ENCODE measurements at places on chromosomes 3 and 15.

GRCh38 chr15:26628879-26629529, 143.9 kb downstream of the GABRB3 start:
- DNase-seq: no peak

- DNase-seq: no peak
Measured at GRCh38 chr3:121895736-121896135, 1.5 kb downstream of the SLC15A2 start.

DNA sequence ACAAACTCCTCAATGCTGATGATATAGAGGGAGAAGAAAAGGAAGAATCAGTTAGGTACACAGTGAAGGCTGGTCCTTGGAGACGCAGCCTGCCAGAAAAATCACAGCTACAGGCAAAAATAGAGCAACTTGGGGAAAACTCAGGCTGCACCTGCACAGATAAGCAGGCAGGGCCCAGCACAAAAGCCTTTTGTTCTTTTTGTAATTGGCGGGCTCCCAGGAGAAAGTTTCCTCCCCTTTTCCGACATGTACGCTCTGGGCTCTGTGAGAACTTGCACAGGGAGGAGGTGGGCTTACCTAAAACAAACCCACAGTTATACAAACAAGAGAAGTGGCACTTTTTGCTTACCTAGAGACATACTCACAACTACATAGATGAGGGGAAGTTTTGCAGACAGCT, 813.4 kb upstream of the EPHA6 start:
- no peak for DNase-seq

DNA sequence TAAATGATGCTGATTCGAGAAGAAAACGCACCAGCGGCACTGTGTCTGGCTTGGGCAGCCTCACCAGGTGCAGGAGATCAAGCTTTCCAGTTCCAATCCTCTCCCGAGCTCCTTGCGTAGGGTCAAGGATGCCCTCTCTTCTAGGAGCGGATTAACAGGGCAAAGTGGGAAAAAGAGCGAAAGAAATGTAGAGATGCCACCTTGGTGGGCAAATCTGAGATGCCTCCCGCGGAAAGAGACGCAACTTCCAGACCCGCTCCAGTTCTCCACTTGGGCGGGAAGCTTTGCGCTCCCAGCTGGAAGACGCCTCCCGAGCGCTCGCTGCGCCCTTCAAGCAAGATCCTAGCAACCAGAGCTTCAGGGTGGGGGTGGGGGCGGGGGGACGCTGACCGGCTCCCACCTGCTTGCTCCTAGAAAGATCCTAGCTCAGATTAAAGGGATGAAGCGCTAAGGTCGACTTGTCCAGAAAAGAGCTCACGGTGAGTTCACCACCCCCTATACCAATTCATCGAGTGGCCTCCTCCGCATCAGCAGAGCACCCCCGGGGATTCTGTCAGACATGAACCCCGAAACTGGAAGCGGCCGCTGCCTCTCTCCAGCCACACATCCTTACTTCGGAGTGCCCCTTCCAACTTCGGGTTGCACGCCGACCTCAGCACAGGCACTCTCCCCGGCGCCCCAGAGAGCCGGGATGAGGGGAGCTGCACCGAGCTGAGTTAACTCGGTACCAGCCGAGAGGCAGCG, 769 bp downstream of the TAFA4 start:
- no peak for DNase-seq

DNA sequence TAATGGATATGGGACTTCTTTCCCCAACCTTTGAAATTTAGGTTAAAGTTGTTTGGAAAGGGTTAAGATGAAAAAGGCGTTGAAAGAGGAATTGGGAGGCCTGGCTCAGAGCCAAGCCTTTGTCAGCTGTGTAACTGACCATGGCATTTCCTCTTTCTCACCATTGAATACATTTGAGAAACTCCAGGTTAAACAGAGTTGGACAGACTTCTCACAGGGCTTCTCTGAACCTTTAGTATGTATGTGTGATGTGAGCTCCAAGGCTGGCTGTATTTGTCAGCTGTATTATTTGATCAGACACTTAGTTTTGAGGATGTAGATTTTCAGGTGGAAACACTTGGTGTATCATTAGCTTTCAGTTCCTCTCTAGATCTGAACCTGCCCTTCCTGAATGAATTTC, 136.4 kb upstream of the GOLGA6L4 start:
- DNase-seq: no peak

- no peak for DNase-seq
Measured at GRCh38 chr3:190617185-190617584, 103.3 kb downstream of the IL1RAP start.

- no peak for DNase-seq
Measured at GRCh38 chr3:97949110-97949485, 23.1 kb downstream of the RIOX2 start.

DNA sequence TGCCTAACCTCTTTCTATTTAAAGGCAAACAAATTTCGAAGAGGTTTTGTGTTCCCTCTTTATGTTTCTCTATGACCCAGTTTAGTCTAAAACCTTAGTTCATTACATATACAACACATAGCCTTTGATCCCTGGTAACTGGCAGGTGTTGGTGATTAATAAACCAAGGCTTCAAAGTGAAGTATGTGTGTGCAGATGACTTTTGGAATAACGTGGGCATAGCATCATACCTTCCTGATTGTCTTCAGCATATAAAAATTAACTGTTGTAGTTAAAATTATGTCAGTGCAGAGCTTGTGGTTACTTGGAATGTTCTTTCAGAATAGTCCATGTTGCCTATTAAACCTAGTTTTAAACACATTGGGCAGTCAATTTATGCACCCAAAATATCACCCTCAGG, 608.3 kb downstream of the ROBO2 start:
- no peak for DNase-seq

DNA sequence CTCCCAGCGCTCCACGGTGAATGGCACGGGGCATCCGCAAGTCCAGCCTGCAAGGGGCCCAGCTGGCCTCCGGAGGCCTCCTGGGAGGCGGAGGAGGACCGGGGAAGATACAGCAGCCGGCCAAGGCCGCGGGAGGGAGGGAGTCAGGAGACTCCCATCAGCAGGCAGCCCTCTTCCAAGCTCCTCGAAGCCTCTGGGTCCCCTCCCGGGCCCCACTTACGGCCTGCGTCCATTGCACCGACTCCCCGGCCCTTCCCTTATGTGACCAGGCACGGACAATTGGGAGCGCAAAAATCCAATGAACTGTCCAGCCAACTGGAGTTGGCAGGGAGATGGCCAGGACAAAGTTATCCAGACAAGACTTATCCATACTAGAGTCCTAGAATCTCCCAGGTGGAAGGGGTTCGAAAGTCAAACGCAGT, 668 bp downstream of the MFGE8 start:
- no peak for DNase-seq

DNA sequence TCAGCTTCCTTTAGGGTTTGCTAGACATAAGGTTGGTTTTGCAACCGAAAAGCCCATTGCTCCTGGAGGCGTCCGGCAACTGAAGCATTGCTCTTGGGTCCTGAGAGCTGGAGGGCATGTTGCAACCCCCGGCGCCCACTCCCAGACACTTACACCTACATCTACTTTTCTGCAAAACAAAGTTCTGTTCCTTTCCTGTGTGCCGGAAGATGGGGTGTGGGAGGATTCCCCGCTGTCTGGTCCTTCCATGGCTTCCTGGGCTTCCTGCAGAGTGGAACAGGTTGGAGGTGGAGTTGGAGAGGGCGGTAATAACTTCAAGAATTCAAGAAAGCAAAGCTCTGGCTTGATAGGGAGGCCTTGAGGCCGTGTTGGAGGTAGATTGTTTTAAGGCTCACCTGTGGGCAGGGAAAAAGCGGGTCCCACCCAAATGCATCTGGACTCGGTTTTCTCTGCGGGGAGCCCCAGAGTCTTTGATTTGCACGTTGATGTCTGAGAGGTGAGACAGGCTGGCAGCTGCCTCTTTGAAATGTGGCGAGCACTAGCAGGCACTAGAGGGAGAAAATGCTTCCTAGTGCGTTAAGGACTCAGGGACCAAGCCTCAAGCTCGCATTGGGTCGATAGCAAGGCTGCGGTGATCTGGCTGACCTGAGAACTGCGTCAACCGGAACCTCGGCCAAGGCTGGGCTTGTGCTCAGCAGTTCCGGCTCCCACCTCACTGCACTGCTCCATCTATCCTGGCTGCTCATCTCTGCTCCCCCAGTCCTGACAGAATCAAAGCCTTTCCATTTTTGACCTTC, 39.5 kb downstream of the NR2F2 start:
- DNase-seq: no peak

- no peak for DNase-seq
Measured at GRCh38 chr3:178205740-178206139, 330.5 kb upstream of the KCNMB2 start.

DNA sequence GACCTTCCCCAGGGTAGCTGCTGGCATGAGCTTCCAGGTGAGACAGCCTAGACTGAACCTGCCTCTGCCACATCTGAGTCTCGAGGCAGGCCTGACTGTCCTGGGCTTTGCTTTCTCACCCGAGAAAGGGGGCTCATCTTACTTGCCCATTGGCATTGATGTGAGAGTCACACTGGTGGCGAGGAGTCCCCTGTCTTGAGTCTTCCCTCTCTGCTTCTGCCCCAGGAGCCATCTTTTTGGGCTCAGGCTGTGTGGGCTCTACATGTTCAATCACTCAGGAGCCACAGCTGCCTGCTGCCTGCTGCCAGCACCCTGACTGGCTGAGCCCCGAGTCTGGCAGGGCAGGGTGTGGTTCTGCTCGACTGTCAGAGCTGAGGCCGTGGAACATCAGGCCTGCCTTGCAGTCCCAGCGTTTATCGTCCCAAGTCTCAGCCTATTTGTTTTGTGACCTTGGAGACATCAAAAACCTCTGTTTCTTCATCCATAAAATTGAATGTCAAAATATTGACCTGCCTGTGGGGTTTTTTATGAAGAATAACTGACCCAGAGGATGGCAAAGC, 132.5 kb downstream of the DNAJB8 start:
- no peak for DNase-seq

DNA sequence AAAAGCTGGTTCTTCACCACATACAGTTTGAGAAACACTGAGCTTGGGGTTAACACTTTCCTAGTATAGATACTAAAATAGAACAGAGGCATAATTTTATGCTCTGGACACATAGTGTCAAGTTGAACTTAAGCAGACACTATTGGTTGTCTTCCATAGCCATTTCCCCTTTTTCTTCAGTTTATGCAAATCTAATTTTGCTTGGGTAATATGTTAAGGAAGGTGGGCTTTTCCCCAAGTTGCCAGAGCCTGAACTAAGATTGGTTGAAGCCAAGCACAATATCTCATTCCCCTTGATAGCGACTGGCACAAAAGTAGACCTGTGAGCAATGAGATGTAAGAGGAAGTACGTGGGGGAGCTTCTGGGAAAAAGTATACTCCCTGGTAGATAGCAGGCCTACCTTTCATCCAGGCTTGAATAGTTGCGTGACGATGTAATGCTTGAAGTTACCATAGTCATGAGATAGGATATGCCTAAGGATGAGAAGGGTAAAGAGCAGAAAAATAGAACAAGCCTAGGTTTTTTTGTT, 4.5 kb upstream of the POPDC2 start:
- no peak for DNase-seq

- DNase-seq: no peak
Measured at GRCh38 chr15:78302579-78303312, 3.3 kb upstream of the SKIC8 start.

- no peak for DNase-seq
Measured at GRCh38 chr3:89306540-89306939, 199.1 kb downstream of the EPHA3 start.

DNA sequence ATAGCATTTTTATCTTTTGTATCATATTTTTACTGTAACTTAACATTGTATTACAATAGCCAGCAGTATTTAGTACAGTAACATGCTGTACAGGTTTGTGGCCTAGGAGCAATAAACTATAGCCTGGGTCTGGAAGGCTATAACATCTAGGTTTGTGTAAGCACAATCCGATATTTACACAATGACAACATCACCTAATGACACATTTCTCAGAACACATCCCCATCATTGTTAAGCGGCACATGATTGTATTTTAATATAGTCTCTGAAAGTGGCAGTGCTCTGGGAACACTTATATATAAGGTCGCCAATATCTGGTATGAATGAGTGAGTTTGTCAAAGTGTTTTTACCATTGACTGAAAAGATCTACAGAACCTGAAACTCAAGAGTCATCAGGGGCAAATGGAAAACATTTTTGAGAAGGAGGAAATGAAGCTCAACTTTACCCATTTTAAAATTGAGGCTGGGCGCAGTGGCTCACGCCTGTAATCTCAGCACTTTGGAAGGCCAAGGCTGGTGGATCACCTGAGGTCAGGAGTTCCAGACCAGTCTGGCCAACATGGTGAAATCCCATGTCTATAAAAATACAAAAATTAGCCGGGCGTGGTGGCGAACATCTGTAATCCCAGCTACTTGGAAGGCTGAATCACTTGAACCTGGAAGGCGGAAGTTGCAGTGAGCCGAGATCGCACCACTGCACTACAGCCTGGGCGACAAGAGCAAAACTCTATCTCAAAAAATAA, 38.8 kb upstream of the TNFSF10 start:
- no peak for DNase-seq

- DNase-seq: no peak
Measured at GRCh38 chr3:33153782-33154181, 40.0 kb downstream of the CRTAP start.

- no peak for DNase-seq
Measured at GRCh38 chr3:80014576-80014975, 246.8 kb upstream of the ROBO1 start.

GRCh38 chr3:160951642-160952487, 153.3 kb downstream of the B3GALNT1 start:
- no peak for DNase-seq

GRCh38 chr15:63107895-63108546, 13.6 kb upstream of the LACTB start:
- no peak for DNase-seq

GRCh38 chr3:8996681-8997121, 33.4 kb upstream of the RAD18 start:
- no peak for DNase-seq

DNA sequence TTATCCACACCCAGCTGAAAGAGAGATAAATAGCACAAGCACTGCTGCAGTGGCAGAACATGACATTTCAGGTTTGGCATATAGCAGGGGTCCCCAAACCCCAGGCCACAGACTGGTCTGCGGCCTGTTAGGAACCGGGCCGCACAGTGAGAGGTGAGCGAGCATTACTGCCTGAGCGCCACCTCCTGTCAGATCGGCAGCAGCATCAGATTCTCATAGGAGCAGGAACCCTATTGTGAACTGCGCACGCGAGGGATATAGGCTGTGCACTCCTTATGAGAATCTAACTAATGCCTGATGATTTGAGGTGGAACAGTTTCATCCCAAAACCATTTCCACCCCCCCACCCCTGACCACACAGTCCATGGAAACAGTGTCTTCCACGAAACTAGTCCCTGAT, 54.6 kb downstream of the CCR4 start:
- DNase-seq: no peak

- DNase-seq: no peak
Measured at GRCh38 chr3:32488474-32489008, 14.1 kb downstream of the CMTM6 start.

GRCh38 chr3:186511245-186511644, 32.9 kb downstream of the CRYGS start:
- DNase-seq: no peak

- no peak for DNase-seq
Measured at GRCh38 chr15:93801206-93801605, 430.2 kb upstream of the MCTP2 start.

GRCh38 chr3:24437326-24437725, 57.3 kb downstream of the THRB start:
- no peak for DNase-seq

All from NCI-H187 (cell line).